CD4-positive, alpha-beta memory T cell (primary cell): ENCODE measurements at places on chromosomes 11 and 22. TPM values are rescaled to one million over a fixed set of nuclear protein-coding genes. Genes with fewer than 3 reads are reported as not detected.

REXO2 gene
- polyA plus RNA-seq = 101 TPM

GAB4 gene
- not detected for polyA plus RNA-seq

PEX16 gene
- 49.6 TPM for polyA plus RNA-seq

CPT1B gene
- not detected for polyA plus RNA-seq

APOBEC3F gene
- 15.4 TPM for polyA plus RNA-seq

PRPF19 gene
- 17.1 TPM for polyA plus RNA-seq

GPHA2 gene
- not detected for polyA plus RNA-seq

OPCML gene
- polyA plus RNA-seq = not detected

CHRM1 gene
- not detected for polyA plus RNA-seq

PATE4 gene
- polyA plus RNA-seq = not detected

RPL3 gene
- polyA plus RNA-seq = 4,075 TPM

MYBPC3 gene
- polyA plus RNA-seq = not detected

CD248 gene
- polyA plus RNA-seq = not detected

ALG9 gene
- 14.2 TPM for polyA plus RNA-seq

GRCh38 chr11:57379732-57380131, 1.2 kb downstream of the PRG3 start:
- no peak for DNase-seq

DNA sequence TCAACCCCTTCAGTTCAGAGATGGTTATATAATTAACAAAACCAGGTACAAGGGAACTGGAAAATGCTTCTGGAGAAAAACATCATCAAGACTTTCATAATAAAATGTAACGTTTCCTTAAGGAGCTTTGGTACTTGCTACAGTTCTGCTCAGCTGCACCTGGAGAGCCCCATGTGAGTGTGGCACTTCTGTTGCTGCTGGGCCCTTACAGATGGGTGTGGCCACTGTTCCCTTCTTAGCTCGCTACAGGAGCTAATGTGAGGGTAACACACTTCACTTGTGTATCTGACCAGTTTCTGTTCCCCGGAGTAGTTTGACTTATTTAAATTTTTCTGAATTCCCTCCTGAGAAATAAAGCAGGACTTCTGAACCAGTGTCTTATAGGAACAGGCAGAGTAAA, 4.0 kb downstream of the POU2AF3 start:
- no peak for DNase-seq

- no peak for DNase-seq
Observed at GRCh38 chr11:44006917-44007361, 40.8 kb upstream of the ACCSL start.

DNA sequence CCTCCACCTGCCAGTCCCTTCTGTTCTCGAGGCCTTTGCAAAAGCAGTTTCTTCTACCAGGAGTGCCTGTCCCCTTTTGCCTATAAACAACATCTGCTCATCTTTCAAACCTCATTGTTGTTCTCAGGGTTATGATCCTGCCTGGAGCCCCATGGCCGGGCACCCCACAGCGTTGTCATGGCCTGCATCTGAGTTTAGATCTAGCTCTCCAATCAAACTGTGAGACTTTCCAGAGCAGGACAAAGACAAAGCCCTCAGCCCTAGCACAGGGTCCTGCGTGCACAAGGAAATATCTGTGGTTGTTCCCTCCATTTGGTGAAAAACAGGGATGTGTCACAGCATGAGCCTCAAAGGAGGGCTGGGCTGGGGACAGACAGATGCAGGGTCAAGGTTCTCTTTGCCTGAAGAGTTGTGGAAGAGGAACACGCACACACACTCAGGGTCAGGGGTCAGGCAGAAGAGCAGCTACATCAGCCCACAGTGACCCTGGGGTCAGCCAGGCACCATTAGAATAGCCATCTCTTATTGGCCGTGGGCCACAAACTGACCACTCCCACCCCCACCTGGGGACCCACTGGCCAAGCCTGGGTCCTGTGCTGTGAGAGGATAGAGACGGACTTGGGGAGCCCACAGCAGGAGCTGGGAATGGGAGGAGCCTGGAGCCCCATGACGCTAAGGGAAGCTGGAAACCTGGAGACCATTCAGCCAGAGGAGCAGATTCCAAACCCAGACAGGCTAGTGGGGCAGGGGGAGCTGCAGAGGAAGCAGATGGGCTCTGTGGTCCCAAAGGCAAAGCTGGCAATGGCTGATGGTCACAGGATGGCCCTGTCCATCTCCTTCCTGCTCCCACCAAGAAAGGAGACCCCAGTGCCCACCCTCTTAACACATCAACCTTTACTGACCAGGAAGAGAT, 99.4 kb downstream of the PDE2A start:
- DNase-seq = no peak

DNA sequence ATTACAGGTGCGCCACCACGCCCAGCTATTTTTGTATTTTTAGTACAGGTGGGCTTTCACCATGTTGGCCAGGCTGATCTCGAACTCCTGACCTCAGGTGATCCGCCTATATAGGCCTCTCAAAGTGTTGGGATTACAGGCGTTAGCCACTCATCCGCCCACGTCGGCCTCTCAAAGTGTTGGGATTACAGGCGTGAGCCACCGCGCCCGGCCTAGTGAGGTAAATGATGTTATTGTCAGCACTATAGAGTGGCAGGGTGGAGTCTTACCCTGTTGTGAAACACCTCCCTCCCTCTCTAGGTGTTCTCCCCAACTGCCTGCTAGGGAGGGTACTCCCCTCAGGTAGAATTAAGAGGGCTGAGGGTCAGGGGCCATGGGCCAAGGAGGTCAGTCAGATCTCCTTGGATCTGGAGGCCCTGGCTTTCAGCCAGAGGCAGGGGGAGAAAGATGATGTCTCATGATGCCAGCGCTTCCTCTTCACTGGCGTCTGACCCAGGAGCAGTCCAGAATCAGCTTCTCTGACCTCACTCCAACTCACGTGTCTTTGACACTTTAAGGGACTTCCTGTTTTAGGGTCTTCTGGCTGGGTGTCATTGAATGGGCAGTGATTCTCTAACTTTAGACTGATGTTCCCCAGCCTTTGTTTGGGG, 2.0 kb downstream of the GGA1 start:
- DNase-seq = peak; percentile 25

DNA sequence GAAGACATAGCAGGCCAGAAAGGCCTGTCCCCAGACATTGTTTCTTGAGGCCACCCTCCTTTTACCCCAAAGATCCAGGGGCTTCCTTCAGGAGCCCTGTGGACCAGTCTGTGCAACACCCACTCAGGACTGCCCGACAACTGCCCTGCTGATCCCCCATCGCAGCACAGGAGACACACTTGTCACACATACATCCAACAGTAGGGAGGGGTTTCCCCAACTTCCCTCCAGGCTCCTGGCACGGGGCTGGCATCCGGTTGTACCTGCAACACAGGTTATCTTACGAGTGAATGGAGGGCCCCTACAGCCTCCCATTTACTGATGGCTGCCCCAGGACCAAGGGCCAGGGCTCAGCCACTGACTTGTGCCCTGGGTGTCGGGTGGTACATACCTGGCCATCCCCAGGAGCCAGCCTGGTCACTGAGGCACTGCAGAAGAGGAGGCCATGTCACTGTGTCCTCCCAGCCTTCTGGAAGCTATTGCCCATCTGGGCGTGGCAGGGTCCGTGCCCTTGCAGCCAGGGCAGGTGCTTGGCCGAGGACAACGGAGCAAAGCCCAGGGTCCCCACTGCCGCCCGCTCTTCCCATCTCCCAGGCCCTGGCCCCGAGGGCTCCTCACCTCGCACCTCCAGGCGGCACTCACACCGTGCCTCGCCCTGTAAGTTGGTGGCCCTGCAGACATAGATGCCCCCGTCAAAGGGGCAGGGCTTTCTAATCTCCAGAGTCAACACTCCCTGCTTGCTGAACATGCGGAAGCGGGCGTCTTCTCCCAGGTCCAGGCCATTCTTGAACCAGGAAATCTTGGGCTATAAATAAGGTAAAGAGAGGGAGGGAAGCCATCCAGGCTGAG, 20.8 kb downstream of the MYBPC3 start:
- no peak for DNase-seq

DNA sequence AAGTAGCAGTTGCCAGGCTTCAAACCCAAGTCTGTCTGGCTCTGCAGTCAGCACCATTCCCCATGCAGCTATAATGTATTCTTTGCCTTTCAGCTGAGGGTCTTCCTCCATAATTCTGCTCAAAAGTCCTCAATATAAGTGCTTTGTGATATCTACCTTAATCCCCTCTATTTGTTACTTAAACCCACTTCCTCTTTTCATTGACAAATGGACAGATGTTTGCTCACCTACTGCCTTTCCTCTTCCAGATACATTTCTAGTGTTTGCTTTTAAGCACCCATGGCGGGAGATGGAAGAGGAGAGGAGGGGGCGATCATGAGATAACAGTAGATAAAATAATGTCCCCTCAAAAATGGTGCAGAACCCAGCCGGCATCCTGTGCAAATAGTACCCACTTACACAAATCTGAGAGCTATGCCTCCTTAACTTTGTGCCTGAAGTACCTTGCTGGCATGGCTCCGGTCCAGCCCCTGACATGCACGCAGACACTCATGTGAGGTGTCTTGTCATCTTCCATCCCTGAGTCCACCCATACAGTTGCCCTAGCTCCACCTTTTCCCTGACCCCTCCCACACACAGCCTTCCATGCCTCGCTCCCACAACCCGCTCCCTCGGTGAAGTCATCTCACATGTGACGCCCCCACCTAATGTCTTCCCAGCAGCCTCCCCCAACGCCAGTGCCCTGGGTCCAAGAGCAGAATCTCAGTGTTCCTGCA, 109.6 kb downstream of the TRIM29 start:
- no peak for DNase-seq

DNA sequence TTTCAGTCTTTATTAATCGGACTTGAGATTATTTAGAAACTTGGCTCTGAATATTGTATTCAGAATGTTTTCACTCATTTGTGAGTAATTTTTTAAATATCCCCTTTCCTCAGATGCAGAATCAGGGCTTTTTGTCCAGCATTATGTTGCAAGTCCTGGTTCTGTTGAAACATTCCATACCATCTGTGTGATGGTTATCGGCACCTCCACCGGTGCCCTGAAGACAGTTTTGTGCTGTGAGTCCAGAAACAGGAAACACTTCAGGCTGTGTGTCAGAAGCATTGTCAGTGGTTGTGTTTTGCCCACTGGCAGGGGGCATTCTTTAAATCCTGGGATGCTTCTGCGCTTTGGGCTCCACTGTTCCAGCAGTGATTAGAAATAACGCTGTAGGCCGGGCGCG, 20.4 kb downstream of the CDPF1 start:
- no peak for DNase-seq

DNA sequence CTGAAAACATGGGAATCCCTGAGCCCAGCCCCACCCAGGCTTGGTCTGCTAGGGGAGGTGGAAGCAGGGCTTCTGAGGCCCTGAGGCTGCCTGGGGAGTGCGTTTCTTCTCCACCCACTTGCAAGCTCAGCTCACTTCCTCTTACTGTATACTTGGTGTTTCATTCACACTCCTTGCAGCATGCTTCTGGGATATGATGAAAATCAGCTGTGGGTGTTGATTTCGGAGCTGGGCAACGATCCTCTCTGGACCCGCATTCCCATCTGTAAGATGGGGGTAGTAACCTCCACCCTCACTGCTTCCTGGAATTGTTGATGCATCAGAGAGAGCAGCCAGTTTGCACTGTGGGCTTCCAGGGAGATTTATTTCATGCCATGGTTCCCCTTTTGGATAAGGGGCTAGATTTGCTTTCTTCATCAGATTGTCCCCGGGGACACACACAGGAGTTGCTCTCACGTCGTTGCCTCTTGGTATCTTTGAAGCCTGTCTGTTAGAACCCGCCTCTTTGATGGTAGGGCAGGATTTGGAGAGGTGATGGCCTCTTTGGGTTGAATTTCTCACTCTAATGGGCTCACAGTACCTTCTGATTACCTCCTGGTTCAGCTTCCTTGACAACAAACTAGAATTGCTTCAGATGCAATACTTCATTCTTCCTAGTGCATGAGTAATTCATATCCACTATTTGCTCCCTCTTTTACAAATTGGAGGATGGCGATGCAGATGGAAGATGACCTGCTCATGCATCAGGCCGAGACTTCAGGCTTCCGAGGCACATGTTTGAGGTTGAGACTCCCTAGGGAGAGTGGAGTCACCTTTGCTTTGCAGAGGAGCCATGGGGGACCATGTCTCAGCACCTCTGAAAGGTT, 40.4 kb downstream of the BCR start:
- no peak for DNase-seq

- DNase-seq = no peak
Observed at GRCh38 chr22:47371263-47372090, 609.0 kb downstream of the TBC1D22A start.

DNA sequence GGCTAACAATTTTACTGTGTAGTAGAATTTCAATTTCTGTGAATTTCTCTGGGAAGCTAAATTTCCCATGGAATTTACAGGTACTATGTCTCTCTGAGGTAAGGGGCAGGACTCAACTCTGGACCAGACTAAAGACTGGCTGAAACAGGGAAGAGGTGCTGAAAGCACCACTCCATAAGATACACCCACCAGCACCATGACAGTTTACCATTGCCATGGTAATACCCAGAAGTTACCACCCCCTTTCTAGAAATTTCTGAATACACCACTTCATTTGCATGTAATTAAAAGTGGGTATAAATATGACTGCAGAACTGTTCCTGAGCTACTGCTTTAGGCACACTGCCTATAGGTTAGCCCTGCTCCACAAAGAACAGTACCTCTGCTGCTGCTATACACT, 274.1 kb downstream of the TTC28 start:
- no peak for DNase-seq

- no peak for DNase-seq
Observed at GRCh38 chr11:94907226-94907625, 66.1 kb downstream of the CWC15 start.

- no peak for DNase-seq
Observed at GRCh38 chr11:124535552-124536232, 7.8 kb downstream of the OR8B12 start.

DNA sequence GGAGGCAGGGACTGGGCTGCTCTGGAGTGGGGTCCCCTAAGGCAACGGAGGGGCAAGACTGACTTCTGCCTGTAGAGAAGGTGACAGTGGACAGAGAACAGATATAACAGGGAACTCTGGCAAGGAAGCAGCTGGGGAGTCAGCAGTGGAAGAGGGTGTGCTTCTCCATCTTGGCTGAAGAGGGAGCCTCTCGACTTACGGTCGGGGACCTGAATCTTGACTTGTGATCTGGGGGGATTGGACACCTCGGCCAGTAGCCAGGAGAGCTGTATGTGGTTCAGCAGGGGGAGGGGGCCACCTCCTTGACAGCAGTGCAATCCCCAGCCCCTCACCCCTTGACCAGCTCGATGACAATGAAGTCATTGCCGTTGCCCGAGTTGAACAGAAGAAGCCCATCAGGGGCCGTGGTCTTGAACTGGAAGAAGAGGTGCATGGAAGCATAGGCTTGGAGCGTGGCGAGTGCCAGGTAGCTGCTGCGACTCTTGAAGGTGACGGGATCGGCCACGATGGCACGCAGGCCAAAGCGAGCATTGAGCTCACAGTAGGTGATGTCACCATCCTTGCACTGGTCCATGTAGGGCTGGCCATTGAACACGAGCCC, 60.0 kb downstream of the SLC22A12 start:
- DNase-seq = no peak

GRCh38 chr11:116164843-116165242, 607.9 kb downstream of the BUD13 start:
- DNase-seq = no peak

- no peak for DNase-seq
Observed at GRCh38 chr11:123040111-123040432, 21.9 kb downstream of the HSPA8 start.

GRCh38 chr22:48849219-48849912, 978.3 kb downstream of the BRD1 start:
- DNase-seq = no peak
